Kidney epithelial cell (primary cell): ENCODE measurements at places on chromosomes 11 and 22. TPM values are rescaled to one million over a fixed set of nuclear protein-coding genes. Genes with fewer than 3 reads are reported as not detected.

MFNG gene
- 0.54 and 1.2 TPM in 2 replicates for total RNA-seq

OR2AG2 gene
- total RNA-seq: 0.04 and 0.27 TPM in 2 replicates

GALR3 gene
- total RNA-seq: not detected in 2 replicates

PANX3 gene
- total RNA-seq: not detected in 2 replicates

SCN2B gene
- 0.04 and 0.07 TPM in 2 replicates for total RNA-seq

MS4A1 gene
- total RNA-seq: not detected in 2 replicates

CD3E gene
- not detected in 2 replicates for total RNA-seq

PAX6 gene
- total RNA-seq: 0.21 and 1.1 TPM in 2 replicates

SMTNL1 gene
- total RNA-seq: not detected in 2 replicates

- no peak for DNase-seq
Measured at GRCh38 chr11:111445586-111445985, 66.5 kb upstream of the POU2AF1 start.

DNA sequence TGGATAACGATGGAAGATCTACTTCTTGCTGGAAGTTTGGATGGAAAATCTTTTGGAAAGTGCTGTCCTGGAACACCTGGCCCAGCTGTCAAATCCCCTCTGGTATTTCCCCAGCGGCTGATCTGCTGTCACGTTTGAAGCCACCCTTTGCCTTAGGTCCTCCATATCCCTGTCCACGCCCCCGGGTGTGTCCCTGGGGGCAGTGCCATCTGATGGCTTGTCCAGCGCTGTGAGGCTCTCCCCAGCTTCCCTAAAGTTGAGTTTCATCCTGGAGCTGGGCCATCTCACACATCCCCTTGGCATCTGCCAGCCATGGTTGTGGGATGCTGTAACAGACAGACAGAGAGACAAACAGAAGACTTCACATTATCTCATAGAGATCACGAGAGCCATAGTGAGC, 3.1 kb upstream of the IGLL1 start:
- no peak for DNase-seq

DNA sequence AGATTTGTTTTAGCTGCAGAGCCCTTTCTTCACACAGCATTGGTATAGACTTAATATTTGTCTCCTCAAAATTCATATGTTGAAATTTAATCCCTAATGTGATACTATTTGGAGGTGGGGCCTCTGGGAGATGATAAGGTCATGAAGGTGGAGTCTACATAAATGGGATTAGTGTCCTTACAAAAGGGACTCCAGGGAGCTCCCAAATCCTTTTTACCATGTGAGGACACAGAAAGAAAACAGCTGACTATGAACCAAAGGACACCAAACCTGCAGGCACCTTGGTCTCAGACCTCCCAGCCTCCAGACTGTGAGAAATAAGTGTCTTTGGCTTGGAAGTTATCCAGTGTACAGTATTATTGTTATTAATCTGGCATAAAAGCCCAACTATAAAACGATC, 10.2 kb downstream of the SLC35F2 start:
- DNase-seq: no peak

DNA sequence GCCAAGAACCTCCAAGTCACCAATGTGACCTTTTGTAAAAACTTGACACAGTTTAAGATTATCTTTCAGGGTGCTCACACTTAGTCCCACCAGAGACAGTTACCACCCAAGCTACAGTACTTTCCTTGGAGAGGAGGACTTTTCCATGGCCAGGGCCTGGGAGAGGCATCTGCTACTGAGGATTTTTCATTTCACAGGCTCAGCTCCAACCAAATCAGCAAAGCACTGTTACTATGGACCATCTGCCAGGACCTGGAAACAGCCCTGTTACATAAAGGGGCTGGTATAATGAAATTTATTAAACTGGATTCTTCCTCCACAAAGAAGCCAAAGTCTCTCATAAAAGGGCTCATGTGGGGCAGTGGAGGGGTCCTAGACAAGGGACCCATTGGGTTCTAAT, 38.6 kb downstream of the SERGEF start:
- no peak for DNase-seq

- peak; percentile 79 for DNase-seq
Measured at GRCh38 chr11:100719809-100720221, 32.7 kb downstream of the ARHGAP42 start.

- no peak for DNase-seq
Measured at GRCh38 chr11:96328395-96329010, 14.5 kb downstream of the MAML2 start.

DNA sequence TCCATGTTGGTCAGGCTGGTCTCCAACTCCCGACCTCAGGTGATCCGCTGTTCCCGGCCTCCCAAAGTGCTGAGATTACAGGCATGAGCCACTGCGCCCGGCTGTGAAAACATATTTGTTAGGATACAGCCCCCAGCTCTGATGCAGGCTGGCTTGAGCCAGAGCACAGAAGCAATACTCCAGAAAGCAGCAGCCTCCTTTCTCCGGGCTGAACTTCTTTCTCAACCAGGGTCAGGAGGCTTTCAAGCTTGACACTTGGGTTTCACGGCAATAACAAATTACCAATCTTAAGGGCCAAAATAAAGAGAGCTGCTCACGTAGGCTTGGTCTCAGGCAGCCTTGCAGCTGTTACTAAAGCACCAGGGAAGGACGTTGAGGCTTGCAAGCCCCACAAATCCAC, 10.8 kb upstream of the CECR2 start:
- DNase-seq: no peak

GRCh38 chr11:42337786-42338455, 878.5 kb upstream of the LRRC4C start:
- DNase-seq: no peak

GRCh38 chr11:19243613-19244012, 2.9 kb upstream of the E2F8 start:
- no peak for DNase-seq

GRCh38 chr11:111983187-111983986, 41.8 kb upstream of the DLAT start:
- no peak for DNase-seq

DNA sequence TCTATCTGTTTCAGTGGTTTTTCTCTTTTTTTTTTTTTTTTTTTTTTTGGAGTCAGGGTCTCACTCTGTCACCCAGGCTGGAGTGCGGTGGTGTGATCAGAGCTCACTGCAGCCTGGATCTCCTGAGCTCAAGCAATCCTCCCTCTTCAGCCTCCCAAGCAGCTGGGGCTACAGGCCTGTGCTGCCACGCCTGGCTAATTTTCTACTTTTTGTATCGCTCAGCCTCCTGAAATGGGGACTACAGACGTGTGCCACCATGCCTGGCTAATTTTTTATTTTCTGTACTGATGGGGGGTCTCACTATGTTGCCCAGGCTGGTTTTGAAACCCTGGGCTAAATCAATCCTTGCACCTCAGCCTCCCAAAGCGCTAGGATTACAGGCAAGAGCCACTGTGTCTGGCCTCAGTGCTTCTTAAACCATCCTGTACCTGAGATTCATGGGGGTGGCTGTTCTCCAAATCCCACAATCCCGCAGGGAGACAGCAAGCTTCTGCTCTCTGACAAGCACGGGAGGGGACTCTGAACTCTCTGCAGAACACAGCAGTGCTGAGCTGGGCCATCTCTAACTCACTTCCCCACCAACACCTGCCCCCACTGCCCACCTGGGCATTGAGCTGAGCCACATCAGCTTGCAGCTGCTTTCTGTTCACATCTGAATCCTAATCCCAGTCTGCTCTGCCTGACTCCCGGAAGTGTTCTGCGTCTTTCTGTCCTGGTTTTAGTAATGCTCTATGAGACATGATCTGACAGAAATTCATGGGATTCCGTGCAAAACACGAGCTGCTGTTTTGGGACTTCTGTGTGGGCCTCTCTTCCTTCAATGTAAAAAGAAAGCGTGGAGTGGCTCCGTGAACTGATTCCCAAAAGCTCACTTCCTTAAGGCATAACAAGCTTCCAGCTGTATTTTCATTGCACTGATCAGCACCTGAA, 400.0 kb downstream of the LARGE1 start:
- no peak for DNase-seq

DNA sequence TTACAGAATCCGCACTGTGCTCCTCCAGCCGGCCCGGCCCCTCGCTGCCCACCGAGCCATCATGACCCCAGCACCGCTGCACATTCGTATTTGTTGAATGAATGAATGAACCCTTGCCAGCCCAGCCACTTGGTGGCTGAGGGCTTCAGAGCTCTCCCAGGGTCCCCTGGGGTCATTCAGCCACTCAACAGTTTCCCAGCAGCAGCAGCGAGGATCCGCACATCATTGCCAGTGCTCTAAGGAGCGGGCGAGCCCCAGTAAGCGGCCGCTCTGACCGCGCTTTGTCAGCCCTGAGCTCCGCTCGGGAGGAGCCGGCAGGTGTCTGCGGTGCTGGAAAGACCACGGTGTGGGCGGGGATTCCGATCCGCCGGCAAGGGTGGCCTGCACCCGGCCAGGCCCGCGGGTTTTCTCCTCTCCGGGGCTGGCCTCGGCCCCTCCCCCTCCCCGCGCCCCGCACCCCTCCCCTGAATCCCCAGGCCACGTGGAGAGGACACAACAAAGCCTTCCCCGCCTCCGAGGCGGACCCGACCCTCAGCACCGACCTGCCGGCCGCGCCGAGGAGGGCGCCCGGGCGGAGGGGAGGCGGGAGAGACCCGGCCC, 563 bp downstream of the BID start:
- DNase-seq: no peak

- DNase-seq: no peak
Measured at GRCh38 chr22:18070556-18071306, 7.1 kb upstream of the PEX26 start.

- DNase-seq: no peak
Measured at GRCh38 chr11:100133114-100133513, 554.0 kb upstream of the ARHGAP42 start.

DNA sequence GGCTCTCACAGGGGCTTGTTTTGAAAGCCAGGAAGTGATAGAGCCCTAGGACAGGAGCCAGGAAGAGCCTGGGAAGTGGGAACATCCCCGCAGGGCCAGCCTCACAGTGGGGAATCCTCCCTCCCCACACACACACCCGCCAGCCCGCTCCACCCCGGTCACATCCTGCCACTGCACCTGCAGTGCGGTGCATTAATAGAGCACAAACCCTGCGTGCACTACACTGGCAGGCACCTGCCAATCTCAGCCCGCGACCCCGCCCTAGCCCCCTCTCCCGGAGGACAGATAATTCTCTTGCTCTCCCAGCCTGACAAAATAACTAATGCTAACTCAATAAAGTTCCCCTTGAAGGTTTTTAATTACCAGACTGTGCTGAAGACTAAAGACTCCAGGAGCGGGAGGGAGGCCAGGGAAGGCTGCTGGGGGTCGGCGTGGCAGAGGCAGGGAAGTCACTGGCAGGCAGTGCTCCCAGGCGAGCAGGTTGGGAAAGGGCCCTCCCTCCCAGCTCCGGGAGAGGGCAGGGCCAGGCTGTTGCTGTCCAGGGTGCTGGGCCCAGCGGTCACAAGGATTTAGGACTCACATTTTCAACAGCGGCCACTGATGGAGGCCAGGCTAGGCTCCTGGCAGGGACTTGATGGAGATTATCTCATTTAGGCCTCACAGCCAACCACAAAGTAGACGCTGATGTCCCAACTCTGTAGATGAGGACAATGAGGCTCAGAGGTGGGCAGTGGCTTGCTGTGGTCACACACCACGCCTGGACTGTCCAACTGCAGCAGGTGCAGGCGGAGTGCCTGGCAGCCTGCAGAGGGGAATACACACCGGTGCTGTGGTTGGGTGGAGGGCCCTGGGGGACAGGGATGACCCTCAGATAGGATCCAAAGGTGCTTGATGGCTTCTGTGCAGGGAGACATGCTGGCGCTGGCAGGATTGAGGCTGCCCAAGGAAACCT, 23.9 kb upstream of the TCF20 start:
- DNase-seq: no peak

DNA sequence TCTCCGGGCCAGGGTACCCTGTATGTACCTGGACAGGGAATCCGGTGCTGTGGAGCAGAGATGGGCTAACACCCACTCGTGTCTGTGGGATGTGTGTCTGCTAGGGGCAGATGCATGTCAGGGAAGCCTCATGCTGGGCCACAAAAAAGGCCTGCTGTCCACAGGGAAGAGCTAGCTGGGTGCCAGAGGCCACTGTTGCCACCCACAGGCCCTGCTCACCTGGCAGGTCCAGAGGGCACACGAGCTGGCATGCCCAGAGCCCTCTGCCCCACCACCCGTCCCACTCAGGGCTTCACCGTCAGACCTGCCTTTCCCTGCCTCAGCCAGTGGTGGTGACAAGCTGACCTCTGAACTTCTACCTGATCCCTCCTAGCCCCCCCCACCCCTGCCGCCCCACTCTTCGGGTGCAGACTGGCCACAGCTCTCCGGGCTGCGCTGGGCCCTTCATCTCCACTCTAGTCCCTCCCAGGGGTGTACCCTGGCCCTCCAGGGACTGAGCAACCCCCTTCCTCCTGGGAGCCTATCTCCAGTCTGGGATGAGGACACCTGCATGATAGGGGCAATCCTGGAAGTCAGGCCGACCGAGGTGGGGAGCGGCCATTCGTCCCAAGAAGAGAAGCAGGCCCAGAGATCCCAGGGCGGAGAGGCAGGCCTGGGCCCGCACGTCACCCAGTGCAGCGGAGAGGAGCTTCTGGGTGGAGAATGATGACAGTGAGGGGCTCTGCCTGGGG, 1.4 kb downstream of the SLC25A22 start:
- DNase-seq: no peak

- DNase-seq: no peak
Measured at GRCh38 chr11:31808721-31809540, 2.2 kb downstream of the PAX6 start.

DNA sequence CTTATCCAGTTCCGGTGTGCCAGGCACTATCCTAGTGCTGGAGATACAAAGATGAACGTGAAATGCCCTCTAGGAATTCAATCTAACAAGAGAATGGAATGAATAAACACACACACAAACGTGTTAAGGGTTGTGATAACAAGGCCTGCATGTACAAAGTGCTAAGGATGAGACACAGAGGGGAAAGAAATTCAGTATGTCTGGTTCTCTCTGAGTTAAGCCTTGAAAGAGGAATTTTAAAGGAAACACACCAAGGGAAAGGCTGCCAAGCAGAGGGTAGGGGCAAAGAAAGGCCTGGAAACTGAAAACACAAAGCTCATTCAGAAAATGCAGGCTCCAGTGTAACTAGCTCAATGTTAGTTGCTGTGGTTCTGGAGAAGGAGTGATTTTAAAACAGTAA, 4.2 kb downstream of the CHKA start:
- no peak for DNase-seq

- no peak for DNase-seq
Measured at GRCh38 chr11:34626393-34626792, 5.5 kb downstream of the EHF start.

- no peak for DNase-seq
Measured at GRCh38 chr11:128506999-128507611, 80.3 kb downstream of the ETS1 start.

- DNase-seq: no peak
Measured at GRCh38 chr11:34190192-34191139, 85.0 kb downstream of the NAT10 start.

DNA sequence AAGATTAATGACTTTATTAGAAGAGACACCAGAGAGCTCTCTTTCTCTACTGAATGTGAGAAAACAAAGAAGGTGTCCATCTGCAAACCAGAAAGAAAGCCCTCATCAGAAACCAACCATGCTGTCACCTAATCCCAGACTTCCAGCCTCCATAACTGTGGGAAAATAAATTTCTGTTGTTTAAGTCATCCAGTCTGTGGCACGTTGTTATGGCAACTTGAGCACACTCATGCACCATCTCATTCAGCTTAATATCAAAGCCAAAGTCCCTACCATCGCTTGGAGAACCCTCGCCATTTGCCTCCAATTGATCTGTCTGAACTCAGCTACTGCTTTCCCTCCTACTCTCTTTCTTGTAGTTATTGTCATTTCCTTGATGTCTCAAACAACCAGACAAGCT, 766.1 kb upstream of the ARHGAP42 start:
- no peak for DNase-seq
